ENCODE measurements at places on chromosomes 11 and 22.

DNA sequence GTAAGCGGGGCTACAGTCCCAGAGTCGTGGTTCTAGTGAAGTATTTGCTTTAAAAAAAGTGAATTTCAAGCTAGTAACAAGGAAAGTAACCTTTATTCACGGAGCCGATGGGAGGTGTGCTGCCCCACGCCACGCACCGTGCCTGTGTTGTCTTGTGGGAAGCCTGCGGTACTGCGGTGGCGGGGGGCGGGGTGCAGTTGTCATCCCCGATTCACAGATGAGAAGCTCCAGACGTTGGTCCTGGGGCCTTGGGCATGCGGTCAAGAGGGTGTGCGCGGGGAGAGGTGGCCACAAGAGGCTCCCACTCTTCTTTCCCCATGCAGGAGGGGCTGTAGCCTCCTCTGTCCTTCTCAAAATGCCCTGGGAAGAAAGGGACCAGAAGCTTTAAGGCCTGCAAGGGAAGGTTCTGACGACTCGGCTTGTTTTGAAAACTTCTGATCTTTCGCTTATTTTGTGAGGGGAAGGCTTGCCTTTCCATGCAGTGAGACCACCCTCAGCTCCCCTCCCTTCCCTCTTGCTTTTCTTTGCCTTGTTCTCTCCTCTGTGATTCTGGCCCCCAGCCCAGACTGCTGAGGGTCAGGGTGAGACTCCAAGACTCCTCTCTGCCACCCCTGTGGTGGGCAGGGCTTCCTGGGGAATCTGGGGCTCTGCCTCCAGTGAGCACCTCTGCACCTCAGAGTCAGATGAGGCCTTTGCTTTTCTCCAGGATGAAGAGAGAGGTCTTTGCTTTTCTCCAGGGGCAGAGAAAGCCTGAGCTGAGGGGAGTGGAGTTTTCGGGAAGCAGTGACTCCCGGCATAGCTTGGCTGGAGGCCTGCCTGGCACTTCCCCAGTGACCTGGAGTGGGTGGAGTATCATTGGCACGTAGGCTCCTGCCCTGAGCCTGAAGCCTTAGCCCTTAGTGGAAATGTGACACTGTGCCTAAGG, 6.2 kb downstream of the GLB1L3 start:
- peak; percentile 37 for DNase-seq

DNA sequence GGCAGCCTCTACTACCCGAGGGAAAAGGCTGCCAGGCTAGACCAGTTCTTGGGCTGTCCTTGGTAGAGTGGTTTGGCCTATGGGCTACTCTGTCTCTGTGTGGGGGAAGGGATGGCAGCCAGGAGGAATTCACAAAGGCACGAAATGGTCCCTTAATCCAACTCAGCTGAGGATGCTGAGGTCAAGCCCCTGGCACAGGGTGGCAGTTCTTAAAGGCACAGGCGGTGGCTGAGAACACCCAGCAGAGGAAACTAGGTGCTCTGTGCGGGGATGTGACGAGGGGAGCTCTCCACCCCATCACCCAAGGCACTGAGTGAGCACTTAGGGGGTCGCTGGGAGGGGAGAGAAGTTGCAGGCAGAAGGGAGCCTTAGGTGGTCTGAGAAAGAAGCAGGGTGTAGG, at the start of gene MFRP:
Gene MFRP (minus strand): TSS at position 101 of the 400 bp plus-strand sequence. CDS start 192 bp downstream, outside the sequence.
- DNase-seq = no peak

- DNase-seq = peak; percentile 82
Observed at GRCh38 chr11:48172818-48173609, 43.6 kb upstream of the OR4B1 start.

DNA sequence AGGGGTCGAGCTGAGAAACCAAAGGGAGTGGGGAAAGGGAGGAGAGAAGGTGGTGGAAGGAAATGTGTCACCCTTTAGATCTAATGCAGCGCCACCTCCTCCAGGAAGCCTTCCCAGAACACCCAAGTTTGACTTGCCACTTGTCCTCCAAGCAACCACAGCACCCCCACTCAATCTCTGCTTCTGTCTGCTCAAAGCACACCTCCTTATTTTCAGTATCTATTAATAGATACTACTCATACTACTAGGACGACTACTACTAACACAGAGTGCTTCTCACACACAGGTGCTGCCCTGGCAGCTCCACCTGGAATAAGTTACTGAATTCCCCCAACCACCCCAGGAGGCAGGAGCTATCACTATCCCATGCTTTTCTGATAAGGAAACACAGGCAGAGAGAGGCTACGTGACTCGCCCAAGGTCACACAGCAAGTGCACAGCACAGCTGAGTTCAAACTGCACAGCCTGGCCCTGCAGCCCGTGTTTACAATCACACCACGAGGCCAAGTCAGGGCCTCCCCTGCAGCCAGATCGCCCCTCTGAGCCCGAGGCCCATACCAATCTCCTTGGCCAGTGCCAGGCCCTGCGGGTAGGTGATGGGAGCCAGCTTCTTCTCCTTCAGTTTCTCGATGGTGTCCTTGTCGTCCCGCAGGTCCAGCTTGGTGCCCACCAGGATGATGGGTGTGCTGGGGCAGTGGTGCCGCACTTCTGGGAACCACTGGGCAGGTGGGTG, 13.2 kb downstream of the RAC2 start:
- peak; percentile 87 for DNase-seq

DNA sequence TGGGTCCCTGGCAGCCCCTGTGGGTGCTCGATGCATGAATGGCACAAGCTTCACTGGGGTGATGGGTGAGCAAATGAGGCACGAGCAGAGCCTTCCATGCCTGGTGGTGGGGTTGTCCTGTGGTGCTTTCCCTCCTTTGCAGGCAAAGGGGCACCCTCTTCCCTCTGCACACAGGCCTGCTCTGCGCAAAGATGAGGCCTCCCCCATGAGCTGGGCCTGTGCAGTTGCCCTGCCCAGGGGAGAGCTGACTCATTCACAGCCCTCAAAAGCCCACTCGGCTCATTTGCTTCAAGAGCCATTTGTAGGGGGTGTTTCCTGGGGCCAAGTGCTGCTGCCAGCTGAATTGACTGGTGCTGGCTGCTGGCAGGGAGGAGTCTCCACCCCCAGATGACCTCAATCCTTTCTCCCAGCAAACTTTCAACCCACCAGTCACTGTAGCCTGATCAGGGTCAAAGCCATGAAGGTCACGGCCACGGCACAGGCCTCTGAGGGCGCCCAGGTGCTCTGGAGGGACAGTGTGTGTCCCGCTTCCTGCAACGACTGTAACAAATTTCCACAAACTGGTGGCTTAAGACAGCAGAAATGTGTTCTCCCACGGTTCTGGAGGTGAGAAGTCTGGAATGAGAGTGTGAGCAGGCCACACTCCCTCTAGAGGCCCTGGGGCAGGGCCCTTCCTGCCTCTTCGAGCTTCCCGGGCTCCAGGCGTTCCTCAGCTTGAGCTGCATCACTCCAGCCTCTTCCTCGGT, 48.8 kb upstream of the ANO1 start:
- DNase-seq = peak; percentile 33

DNA sequence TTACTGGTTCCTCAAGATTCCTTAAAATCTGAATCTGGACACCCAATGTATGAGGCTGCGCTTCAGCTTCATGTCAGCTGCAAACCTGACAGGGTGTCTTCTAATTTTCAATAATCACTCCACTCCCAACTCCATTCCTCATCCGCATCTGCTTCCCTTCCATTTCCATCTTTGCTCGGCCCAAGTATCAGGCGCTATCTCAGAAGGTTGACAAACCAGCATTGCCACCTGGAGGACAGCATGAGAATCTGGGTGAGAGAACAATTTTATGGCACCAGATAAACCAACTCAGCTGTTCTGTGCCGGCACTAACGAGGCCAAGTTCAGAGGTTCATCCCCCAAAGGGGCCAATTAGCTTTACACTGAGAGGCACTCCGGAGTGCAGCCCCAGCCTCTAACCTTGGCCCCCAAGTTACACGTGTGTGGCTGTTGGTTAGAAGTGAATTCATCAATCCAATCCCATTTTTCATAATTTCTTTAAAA, 79.1 kb upstream of the LMO2 start:
- DNase-seq = peak; percentile 59

DNA sequence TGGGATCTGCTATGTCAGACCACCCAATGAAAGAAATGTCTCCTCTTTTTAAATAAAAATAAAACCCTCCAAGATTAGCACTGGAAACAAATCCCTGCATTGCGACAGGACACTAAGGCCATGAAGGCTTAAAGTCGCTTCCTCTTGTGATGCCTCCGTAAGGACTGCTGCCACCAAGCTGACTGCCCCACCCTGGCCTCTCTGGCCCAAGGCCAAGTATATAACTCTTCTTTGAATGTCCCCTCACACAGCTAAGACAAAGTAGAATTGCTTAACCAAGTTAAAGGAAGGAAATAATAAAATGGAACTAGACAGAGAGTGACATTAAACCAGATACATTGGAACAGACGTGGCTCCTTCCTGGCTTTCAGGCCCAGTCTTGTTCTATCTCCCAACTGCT, 7.5 kb upstream of the NRGN start:
- DNase-seq = no peak

- no peak for DNase-seq
Observed at GRCh38 chr11:44589301-44589700, 23.8 kb downstream of the CD82 start.

- DNase-seq = peak; percentile 48
Observed at GRCh38 chr22:23060612-23061400, 9.5 kb upstream of the GNAZ start.

DNA sequence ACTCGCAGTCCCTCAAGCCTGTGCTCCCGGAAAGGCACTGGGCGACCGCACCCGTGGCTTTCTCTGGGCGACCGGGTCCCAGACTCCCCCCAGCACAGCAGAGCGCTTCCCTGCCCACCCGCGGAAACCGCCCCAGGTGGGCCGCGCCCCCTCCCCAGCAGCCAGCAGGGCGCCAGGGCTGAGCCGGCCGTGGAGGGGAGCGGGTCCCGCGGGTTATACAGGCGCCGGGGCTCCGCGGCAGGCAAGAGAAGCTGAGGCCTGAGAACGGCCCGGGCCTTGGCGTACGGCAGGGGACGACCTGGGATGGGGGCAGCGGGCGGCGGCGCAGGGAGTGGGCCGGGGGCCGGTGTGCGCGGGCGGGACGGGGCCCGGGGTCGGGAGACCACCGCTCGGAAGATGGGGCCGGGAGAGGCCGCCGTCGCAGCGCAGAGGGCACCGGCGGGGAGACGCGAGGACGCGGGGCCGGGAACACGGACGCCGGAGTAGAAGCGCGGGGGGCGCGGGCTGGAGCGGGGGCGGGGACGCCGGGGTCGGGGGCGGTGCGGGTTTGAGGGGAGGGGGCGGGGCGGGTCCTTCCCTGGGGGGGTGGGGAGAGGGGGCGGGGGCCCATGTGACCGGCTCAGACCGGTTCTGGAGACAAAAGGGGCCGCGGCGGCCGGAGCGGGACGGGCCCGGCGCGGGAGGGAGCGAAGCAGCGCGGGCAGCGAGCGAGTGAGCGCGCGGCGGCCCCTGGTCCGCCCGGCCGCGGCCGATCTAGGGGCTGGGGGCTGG, at the start of gene MDK:
Gene MDK (plus strand): TSS at position 622 of the 771 bp plus-strand sequence. CDS start 389 bp downstream, outside the sequence.
- DNase-seq = no peak

- no peak for DNase-seq
Observed at GRCh38 chr22:48827904-48828555, 999.6 kb downstream of the BRD1 start.

GRCh38 chr11:78158987-78159652, 19.7 kb upstream of the ALG8 start:
- no peak for DNase-seq

- no peak for DNase-seq
Observed at GRCh38 chr22:18114495-18114894, 3.9 kb downstream of the TUBA8 start.

- DNase-seq = no peak
Observed at GRCh38 chr22:23862103-23862502, 4.4 kb downstream of the SLC2A11 start.

DNA sequence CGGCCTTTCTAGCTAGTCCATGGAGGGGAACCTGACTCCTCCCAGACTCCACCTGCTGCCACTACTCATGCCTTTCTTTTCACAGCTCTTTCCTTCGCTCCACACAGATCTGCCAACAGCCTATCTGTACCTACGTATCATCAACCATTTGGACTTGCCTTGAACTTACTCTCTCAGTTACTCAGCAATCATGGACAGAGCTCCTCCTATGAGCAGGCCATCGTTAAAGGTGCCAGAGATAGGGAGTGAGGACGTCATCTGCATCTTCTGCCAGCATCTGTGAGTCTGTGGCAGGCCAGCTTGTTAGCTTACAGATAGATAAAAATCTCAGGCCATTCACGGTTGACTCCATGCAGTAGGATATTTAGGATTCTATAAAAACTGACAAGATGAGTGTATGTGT, 162.9 kb upstream of the ZBED5 start:
- no peak for DNase-seq

DNA sequence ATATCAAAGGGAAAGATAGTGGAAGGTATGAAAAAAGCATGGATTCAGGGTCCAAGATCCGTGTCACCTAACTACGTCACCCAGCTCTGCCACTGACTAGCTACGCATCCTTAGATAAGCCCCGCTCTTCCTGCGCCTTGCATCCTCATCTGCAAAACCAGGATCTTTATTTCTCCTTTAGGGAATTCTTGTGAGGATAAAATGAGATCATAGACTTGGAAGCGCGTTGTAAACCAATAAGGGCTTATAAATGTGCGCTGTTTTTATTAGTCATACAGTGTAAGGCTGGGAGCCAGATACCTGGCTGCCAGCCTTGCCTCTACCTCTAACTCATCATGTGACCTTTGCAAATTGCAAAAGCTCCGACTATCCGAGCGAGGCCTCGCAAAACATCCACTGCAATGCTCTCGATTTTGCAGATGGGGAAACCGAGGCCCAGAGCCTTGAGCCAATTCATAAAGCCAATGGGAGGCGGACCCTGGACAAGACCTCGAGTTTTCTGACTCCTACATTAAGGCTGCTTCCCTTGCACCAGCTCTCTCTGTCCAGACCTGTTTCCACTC, 753 bp downstream of the PRPF19 start:
- DNase-seq = peak; percentile 69

DNA sequence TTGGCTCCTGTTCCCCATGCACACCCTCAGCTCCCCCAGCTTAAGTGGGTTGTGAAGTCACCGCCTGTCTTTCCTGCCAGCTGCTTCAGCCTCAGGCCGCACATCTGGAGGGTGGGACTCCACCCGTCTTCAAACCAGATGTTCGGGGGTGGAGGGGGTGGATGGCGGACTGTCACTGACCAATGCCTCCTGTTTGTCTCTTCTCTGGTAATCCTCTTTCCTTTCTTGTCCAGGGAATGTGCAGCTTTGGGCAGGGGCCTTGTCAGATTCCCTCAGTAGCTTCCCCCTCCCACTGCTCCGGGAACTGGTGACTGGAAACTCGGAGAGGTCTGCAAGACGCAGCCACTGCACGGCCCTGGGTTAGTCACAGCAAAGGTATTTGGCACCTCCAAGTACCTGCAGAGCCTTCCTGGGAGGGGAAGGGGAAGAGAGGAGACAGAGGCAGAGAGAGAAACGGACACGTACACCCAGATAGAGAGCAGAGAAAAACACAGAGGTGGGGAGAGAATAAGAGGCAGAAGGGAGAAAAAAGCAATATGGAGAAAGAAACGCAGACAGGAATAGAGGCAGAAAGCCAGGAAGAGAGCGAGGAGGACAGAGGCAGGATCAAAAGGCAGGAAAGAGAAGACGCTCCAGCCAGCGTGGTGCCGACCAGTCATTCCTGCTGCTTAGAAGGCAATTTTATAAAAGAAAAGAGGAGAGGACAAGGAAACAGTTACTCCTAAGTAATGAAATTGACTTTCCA, 56.1 kb upstream of the TIMP3 start:
- DNase-seq = no peak

- no peak for DNase-seq
Observed at GRCh38 chr22:46659791-46660186, 39.6 kb downstream of the GRAMD4 start.

All from activated CD8-positive, alpha-beta memory T cell treated with anti-CD3 and anti-CD28 coated beads for 24 hours (primary cell).